ENCODE measurements at places on chromosomes 5 and 9.

GRCh38 chr5:145341842-145342241 lies 493.3 kb downstream of the PRELID2 start:
- DNase-seq, result no peak

- no peak for DNase-seq
Measured at GRCh38 chr9:130473566-130473965, 28.8 kb downstream of the ASS1 start.

DNA sequence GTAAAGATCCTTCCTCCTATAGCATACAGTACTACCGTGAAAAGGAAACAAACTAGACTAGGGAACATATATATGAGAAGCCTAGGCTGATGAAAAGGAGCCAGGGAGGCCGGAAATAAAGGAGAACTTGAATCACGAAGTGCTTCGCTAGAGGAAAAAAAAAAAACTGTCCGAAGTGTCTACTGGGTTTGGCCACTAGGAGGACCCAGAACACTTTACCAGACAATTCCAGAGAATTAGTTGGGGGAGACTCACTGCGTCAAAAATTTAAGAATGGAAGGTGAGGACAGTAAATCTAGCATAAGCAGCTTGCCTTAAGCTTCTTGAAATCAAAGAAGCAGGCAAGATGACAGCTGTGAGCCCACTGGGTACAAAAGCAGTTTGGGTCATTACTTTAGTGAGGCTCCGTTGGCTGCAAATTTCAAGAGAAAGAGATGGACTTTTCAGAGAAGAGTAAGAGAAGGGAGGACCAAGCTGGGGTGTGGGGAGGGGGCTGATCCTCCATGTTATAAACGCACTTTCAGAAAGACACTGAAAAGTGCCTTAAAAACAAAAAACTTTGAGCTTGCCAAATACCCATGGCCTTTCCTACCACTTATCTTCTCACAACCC lies 47.4 kb downstream of the P4HA2 start:
- DNase-seq, result peak; percentile 58

GRCh38 chr5:67050125-67050524 lies 146.5 kb downstream of the CD180 start:
- no peak for DNase-seq

GRCh38 chr5:53907827-53908226 lies 347.4 kb downstream of the NDUFS4 start:
- DNase-seq, result no peak

- DNase-seq, result no peak
Measured at GRCh38 chr5:168663276-168664004, 84.3 kb upstream of the PANK3 start.

- DNase-seq, result no peak
Measured at GRCh38 chr9:127136081-127136879, 13.8 kb upstream of the ANGPTL2 start.

DNA sequence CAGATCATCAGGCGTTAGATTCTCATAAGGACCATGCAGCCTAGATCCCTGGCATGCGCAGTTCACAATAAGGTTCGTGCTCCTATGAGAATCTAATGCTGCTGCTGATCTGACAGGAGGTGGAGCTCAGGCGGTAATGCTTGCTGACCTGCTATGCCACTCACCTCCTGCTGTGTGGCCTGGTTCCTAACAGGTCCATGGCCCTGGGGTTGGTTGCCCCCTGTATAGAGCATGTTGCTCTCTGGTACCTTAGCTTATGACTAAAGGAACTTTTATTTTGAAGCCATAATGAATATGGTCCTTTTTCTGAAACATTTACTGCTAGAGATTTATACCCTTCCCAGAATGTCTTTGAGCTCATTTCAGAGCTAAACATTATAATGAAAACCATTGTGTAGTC lies 3.1 kb downstream of the MAN2A1 start:
- DNase-seq, result no peak

DNA sequence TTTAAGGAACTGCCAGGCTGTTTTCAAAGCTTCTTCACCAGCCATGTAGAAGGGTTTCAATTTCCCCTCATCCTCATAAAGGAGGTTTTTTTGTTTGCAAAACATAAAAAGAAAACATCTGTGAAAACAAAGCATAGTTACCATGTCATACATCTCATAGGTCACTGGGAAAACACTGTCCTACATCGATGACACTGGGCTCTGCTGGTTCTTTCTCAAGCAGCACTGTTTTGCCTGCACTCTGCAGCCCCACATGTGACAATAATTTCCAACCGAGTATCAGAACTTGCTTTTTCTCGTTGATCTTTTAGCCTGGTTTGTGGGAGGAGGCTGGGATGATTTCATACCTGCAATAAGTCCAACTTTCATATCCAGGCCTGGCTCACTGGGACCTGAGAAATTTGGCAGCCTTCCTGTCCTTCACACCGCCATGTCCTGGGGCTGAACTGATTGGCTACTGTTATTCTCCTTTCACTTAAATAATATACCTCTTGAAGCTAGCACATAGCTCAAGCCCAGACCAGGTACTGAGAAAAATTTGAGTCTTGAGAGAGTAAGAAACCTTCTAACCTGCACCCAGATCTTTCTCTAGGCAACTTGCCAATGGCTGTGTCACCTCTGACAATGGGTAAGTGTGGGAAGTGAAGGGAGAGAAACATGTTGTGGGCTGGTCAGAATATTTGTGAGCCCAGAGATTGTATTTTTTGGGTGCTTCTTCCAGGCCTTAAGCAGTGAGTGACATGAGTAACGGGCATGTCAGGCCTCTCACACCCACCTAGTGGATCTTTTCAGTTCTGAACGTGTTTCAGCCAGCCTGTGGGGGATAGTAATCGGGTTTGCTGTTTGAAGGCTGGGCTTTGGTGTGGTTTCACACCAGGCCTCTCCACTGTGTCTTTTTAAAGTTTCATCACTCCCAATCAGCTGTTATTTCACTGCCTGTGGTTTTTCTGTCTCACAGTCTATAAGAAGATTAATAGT lies 502.8 kb downstream of the NTRK2 start:
- DNase-seq, result no peak

DNA sequence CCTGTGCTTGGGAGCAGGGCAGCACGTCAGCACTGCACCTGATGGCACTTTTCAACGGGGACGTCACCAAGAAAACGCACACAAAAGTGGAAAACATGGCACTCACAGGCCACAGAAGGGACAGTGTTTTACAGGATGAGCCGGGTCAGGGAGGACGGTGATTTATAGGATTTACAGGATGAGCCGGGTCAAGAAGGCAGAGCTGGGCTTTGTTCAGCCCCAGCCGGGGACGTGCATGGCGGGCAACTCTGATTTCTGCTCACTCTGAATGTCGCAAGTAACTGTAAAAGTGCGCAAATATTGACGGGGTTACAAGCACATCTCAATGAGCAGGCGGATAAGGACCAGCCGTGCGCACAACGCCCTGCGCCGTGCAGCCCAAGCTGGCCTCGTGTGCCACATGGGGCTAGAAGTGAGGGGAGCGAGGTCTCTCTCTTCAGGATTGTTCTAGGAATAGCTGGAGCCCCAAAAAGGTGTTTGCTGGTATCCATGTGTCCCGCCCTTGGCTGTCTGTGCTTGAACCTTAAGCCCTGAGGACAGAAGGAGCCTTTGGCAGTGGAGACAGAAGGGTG lies 16.4 kb downstream of the SLC6A18 start:
- no peak for DNase-seq

- DNase-seq, result no peak
Measured at GRCh38 chr9:92561374-92562330, 25.9 kb upstream of the ECM2 start.

GRCh38 chr5:142784401-142784955 lies 14.3 kb downstream of the ARHGAP26 start:
- no peak for DNase-seq

DNA sequence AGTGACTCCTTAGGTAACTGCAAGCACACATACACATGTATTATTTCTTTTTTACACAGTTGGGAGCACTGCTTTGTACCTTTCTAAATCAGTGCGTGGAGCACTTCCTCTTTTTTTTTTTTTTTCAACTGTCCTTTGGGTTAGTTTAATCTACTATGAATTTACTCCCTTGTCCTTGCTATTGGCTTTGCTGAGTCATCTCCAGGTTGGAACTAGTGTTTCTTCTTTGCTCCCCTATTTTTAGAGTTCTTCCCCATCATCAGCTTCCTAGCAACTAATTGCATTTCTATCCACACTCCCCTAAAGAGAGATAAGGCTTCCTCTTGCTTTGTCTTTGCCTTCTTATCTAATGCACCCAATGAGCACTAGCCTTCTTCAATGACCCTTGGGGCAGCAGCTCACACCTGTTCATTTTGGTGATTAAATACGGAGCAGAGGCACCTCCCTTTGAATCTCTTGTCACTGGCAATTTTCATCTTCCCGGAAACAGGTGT lies 24.3 kb downstream of the S100Z start:
- no peak for DNase-seq

DNA sequence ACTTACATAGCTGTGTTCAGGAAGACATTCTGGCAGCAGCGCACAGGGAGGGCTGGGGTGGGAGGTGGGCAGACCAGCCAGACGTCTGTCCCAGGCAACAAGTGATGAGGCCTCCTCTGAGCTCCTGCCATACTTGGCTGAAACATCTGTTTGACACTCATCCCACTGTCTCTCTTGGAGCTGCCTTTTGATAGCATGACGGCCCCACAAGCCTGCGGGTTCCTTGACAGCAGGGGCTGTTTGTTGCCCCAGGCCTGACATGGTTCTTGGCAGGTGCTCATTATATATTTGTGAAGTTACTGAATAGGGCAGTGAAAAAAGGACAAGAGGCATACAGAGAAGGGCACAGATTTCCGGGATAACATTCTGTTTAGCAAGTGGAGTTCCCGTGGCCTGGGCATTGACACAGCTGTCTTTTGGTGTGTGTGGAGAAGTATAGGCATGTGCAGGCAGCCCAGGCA lies 22.2 kb upstream of the B4GALT1 start:
- no peak for DNase-seq

DNA sequence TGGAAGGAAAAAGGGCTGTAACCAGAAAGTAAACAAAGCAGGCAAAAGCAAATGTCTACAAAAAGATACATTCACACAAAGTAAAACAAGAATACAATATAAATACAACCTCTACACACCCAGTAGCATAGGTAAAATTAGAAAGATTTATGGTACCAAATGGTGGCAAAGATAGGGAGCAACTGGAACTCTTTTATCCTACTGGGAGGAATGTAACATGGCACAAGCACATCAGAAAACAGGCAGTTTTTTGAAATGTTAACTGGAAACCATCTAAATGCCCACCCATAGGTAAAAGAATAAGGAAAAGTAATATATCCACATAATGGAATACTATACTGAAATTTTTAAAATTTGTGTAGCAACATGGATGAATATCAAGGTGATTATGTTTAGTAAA lies 8.7 kb upstream of the ARL14EPL start:
- DNase-seq, result no peak

DNA sequence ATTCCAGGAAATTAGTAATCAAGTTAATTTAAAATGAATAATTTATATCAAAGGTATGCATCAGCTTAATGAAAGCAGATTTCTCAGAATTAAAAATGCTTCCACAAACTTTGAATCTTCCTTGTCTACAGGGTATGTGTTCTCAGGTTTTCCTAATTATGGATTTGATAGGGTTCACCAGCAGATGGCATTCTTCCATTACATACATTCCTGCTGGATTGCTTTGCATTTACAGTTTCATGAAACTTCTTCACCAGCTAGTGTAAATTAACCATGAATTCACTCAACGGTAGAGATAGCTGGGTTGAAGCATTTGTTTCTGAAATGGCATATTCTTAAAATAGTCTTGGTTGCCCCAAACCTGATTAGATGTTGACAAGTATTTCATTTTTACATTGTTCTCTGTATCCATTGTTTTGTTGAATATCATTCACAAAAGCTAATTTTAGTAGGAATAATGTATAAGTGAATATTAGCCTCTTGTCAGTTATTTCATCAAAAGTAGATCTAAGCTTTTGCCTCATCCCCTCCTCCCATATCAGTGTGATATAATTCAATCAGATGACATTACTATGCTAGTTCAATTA lies 68.7 kb upstream of the WDR41 start:
- DNase-seq, result peak; percentile 25

DNA sequence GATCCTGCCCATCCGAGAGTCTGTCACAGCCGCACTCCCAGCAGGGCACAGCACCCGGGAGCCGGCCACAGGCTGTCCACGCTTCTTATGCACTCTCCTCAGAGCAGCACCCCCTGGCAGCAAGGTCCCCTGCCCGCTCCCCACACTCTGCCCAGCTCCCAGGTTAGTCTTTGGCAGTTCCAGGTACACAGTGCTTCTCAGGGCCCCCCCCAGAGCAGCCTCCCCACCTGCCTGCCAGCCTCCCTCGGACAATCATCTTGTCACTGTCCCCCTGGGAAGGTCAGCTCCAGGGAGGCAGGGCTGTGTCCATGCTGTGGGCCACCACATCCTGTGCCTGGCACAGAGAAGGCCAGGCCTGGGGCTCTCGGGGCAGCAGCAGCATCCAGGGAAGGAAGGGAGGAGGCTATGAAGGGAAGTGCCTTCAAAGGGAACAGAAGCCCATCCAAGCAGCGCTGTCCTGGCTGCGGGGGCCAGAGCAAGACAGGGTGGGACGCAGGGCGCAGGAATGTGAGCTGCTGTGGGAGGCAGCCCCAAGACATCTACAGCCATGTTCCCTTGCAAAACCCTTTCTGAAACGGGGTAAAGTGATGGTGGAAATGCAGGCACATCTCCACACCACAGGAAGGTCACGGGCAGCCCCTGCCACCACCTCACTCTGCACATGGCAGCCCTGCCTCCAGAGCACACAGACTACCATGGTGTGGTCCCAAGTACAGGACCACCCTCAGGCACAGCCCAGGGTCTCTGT lies 68.6 kb upstream of the ADAMTS2 start:
- DNase-seq, result no peak

- no peak for DNase-seq
Measured at GRCh38 chr5:130035388-130035787, 131.1 kb downstream of the CHSY3 start.

GRCh38 chr9:17928768-17929167 lies 349.9 kb downstream of the SH3GL2 start:
- no peak for DNase-seq

DNA sequence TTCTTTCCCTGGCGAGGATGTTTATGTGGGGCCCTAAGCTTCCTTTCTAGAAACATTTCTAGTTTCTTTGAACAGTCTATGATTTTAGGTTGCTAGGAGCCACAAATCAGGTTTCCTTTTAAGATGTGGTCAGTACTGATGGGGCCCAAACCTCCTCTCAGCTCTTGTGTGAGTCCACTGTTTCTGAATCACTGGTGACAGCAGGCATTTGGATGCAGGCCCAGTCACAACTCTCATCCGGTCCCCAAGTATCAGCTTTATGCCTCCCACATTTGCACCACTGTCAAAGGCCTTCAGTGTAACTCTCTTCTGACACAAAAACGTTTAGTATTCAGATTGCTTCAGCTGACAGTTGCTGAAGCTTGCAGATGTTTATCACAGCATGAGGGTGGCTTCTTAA lies 7.8 kb downstream of the DMRT2 start:
- DNase-seq, result no peak

DNA sequence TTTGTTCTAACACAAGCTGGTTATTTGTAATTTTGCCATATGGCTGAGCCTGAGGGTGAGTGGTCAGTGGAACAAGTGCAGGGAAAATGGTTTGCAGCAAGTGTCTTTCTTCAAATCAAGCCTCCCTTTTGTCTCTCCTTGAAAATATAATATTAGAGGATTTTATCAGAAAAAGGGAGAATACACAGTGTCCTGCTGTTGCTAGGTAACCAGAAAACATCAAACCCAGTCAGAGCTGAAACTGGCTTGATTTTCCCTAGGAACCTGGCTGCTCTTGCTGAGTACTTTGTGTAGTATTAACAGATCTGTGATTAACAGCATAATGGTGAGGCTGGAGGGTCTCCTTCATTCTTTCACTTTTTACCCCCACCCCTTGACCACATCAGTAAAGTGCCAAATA lies 314.0 kb downstream of the ARHGEF28 start:
- no peak for DNase-seq

Measured in forelimb muscle (tissue), 1 donor.